ENCODE measurements at places on chromosomes 1 and 21.

GRCh38 chr1:227891223-227891954 is 56.3 kb downstream of the WNT9A start:
- H3K36me3 ChIP-seq: no peaks in the 10 kb centered on the region
- DNase-seq: no peak
- H3K27me3 ChIP-seq: no peaks in the 10 kb centered on the region
- H3K4me3 ChIP-seq: no peak overlapping the region
- H3K27ac ChIP-seq: no peak overlapping the region
- no peaks in the 10 kb centered on the region for H3K4me1 ChIP-seq

DNA sequence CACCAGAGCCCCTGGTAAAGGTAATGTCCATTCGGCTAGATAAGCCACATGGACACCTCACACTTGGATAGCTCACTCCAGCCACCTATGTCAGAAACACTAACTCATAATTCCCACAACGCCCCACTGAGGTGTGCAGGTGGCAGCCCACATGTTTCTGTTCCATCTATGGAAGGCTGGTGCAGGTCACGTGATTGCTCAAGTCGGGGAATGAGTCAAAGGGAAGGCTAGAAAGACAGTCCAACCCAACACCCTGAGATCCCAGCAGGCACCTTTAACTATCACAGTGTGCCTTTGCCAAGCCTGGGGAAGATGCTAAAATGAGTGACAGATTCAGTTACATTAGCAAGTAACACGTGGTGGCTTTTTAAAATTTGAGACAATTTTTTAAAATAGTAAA is 45.3 kb upstream of the KCNE1 start:
- no peak overlapping the region for H3K4me3 ChIP-seq
- no peaks in the 10 kb centered on the region for H3K36me3 ChIP-seq
- no peaks in the 10 kb centered on the region for H3K27me3 ChIP-seq
- H3K27ac ChIP-seq: no peak overlapping the region

GRCh38 chr1:246726881-246727280 is 2.7 kb downstream of the SCCPDH start:
- H3K27ac ChIP-seq: no peak overlapping the region
- H3K4me3 ChIP-seq: no peak overlapping the region
- H3K36me3 ChIP-seq: peaks cover 48% of the 10 kb centered on the region

- no peaks in the 10 kb centered on the region for H3K27me3 ChIP-seq
- peak within 1 kb of the TSS; percentile 97 for H3K27ac ChIP-seq
- peak; percentile 78 for DNase-seq
- H3K36me3 ChIP-seq: peaks cover 2% of the 10 kb centered on the region
- H3K4me3 ChIP-seq: peak within 1 kb of the TSS; percentile 80
- H3K4me1 ChIP-seq: peaks cover 37% of the 10 kb centered on the region
Measured at GRCh38 chr1:84143796-84144565, at the start of gene PRKACB. TSS of gene PRKACB (plus strand) at chr1:84144271. CDS start at chr1:84144362, 91 bp downstream.

DNA sequence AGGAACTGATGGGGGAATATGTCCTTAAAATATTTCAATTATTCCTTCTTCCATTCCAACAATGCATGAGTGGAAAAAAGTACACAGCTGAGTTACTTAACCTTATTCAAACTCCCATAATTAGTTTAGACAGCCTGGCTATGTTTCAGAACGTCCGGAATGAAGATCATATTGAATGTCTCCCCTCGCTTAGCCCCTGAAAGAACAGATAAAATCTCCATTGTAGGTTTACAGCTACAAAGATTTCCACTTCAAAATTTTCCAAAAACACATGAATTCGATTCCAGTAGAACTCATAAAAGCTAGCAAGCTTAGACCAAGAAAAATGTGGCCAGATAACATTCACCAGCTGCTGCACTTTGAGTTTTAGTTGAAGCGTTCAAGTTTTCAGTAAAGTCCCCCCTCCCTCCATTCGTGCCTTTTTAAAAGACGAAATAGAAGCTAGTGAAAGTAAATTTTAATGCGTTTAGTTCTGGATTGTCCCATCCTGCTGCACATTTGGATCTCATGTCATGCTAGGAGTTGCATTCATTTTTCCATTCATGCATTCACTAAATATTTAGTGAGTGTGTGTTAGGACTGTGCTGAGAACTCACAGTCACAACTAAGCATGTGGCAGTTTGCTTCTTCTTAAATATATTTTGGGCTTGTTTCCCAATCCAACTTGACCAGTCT is 29.4 kb upstream of the SSX2IP start:
- no peak for DNase-seq
- H3K27me3 ChIP-seq: no peaks in the 10 kb centered on the region
- H3K4me1 ChIP-seq: no peaks in the 10 kb centered on the region

- peaks cover 2% of the 10 kb centered on the region for H3K4me1 ChIP-seq
- H3K27ac ChIP-seq: no peak overlapping the region
- DNase-seq: peak; percentile 21
- H3K4me3 ChIP-seq: no peak overlapping the region
- H3K36me3 ChIP-seq: peaks cover 24% of the 10 kb centered on the region
Measured at GRCh38 chr1:25501235-25502058, 42.0 kb upstream of the LDLRAP1 start.

DNA sequence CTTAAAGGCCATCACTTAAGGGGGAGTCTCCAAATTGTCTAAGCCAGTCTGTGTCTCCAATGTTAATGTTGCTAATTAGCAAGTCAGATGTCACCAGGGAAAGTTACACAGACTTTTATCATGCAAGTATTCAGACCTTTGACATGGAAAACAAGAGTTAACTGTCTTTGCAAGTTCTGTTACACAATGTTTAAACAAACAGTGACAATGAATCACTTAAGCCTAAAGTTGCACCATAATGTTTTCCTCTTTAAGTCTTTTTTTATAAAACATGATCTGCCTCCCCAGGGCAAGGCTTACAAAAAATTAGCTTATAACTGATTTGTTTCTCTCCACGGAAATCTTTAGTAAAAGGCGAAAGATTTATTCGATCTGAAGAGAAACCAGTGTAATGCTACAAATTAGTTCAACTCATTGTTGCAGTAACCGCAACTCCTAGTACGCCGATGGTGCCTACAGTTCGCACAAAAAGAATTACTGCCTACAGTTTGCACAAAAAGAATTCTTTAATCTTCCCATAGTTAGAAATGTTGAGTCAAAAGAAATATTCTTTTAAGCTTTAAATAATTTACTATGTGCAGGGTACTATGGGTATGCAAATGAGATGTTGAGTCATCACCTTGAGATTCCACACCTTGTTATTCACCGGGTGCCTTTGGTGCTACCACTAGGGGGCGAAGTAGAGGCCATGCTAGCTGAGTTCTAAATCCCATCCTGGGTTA is 45.3 kb downstream of the HHAT start:
- H3K27me3 ChIP-seq: no peaks in the 10 kb centered on the region
- peak; percentile 61 for DNase-seq
- no peak overlapping the region for H3K4me3 ChIP-seq
- no peaks in the 10 kb centered on the region for H3K4me1 ChIP-seq
- H3K36me3 ChIP-seq: no peaks in the 10 kb centered on the region
- no peak overlapping the region for H3K27ac ChIP-seq

GRCh38 chr1:78303620-78304019 is 187.2 kb upstream of the PTGFR start:
- H3K27me3 ChIP-seq: no peaks in the 10 kb centered on the region
- DNase-seq: no peak
- no peak overlapping the region for H3K27ac ChIP-seq
- no peaks in the 10 kb centered on the region for H3K36me3 ChIP-seq
- no peaks in the 10 kb centered on the region for H3K4me1 ChIP-seq
- H3K4me3 ChIP-seq: no peak overlapping the region

DNA sequence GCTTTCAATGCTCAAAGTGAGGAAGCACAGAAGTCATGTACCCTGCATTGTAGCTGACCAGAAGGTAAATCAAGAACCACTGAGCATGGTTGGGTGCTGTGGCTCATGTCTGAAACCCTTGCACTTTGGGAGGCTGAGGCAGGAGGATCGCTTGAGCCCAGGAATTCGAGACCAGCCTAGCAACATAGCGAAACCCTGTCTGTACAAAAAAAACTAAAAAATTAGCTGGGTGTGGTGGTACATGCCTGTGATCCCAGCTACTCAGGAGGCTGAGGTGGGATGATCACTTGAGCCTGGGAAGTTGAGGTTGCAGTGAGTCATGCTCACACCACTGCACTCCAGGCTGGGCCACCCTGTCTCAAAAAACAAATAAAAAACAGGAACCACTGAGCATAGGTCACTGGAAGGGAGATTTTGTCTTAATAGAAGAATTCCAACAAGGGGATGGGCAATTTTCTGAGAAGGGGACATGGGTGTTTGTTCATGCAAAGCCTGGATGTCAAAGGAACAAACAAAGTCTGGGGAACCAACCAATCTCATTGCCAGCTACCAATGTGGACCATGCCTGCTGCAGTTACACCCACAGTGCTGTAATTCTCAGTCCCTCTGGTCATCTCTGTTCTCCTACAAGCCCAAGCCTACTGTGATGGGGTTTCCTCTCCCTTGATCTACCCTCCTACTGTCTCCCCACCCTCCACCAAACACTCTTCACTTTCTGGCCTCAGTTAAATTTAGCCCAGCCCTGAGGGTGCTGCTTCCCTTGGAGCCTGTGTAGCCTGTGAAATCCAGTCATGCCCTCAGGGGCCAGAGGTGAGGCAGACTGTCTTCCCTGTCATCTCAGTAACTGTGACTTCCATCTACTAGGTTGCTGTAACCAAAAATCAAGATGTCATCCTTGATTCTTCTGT is 47.9 kb downstream of the ELF3 start:
- no peaks in the 10 kb centered on the region for H3K4me1 ChIP-seq
- no peak overlapping the region for H3K27ac ChIP-seq
- H3K27me3 ChIP-seq: no peaks in the 10 kb centered on the region

DNA sequence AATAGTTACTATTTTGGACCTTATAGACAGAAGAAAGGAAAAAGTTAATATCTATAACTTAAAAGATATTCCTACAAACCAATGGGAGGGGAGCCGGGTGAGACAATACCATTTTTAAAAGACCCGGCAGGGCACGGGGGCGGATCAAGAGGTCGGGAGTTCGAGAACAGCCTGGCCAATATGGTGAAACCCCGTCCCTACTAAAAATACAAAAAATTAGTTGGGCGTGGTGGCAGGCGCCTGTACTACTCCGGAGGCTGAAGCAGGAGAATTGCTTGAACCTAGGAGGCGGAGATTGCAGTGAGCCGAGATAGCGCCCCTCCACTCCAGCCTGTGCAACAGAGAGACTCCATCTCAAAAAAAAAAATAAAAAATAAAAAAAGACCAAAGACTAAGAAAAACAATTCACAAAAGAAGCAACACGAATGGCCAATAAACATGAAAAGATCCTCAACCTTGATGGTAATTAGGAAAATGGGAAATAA is 1.2 kb upstream of the PSMB2 start:
- DNase-seq: peak; percentile 80
- no peaks in the 10 kb centered on the region for H3K27me3 ChIP-seq
- no peaks in the 10 kb centered on the region for H3K36me3 ChIP-seq
- H3K4me1 ChIP-seq: peaks cover 17% of the 10 kb centered on the region
- H3K4me3 ChIP-seq: peak overlapping the region; percentile 95

DNA sequence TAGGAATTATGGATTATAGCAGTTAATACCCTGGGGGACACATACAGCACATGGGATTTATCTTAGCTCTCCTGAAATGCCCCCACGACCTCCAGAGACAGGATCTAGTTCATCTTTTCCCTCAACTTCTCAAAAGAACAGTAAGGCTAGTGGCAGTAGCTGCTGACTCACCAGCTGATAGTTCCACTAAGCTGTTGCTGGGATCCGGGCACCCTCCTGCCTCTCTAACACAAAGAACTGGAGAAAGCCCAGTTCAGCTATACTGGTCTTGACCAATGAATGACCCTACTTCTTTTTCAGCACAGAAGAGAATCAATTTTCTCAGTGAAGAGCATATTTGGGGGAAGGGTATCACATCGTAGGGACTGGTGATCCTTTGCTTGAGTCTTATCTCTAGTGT is 84.1 kb downstream of the PGBD5 start:
- H3K27ac ChIP-seq: no peak overlapping the region
- DNase-seq: no peak
- H3K27me3 ChIP-seq: peaks cover 3% of the 10 kb centered on the region
- H3K4me3 ChIP-seq: no peak overlapping the region
- no peaks in the 10 kb centered on the region for H3K4me1 ChIP-seq
- no peaks in the 10 kb centered on the region for H3K36me3 ChIP-seq

DNA sequence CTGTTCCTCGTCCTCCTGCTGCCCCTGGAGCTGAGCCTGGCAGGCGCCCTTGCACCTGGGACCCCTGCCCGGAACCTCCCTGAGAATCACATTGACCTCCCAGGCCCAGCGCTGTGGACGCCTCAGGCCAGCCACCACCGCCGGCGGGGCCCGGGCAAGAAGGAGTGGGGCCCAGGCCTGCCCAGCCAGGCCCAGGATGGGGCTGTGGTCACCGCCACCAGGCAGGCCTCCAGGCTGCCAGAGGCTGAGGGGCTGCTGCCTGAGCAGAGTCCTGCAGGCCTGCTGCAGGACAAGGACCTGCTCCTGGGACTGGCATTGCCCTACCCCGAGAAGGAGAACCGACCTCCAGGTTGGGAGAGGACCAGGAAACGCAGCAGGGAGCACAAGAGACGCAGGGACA is 14.8 kb downstream of the DRAXIN start:
- no peaks in the 10 kb centered on the region for H3K4me1 ChIP-seq
- no peak overlapping the region for H3K4me3 ChIP-seq
- no peaks in the 10 kb centered on the region for H3K36me3 ChIP-seq
- no peaks in the 10 kb centered on the region for H3K27me3 ChIP-seq
- DNase-seq: no peak

DNA sequence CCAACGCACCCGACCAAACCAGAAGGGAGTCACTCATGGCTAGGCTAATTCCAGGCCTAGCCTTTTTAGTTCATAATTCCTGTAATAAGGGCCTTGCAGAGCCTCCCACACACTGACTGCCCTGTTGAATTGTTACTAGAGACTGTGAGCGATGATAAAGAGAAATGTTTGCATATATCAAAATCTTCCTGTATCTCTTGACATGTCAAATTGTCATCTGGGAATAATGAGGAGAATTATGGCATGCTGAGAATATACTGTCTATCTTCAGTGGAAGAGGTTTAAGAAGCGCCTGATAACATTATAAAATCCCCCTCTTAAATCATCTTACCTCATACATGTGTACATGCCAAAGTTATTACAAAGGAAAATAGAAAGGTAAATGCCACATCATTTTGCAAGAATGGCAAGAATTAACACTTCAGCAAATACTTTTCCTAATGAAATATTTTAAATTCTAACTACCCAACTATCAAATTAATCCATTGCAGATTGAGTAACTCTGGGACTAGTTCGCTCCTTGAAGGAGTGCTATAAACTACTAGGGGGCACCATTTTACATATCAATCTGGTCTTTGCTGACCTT is 144.1 kb downstream of the CENPF start:
- no peaks in the 10 kb centered on the region for H3K4me1 ChIP-seq
- no peak overlapping the region for H3K4me3 ChIP-seq
- H3K27me3 ChIP-seq: no peaks in the 10 kb centered on the region
- H3K36me3 ChIP-seq: no peaks in the 10 kb centered on the region
- H3K27ac ChIP-seq: no peak overlapping the region

GRCh38 chr1:151945725-151946722 is 36.7 kb upstream of the THEM4 start:
- no peak overlapping the region for H3K4me3 ChIP-seq
- peaks cover 39% of the 10 kb centered on the region for H3K4me1 ChIP-seq
- DNase-seq: peak; percentile 99
- H3K27me3 ChIP-seq: no peaks in the 10 kb centered on the region
- H3K27ac ChIP-seq: peak overlapping the region; percentile 93

- H3K36me3 ChIP-seq: no peaks in the 10 kb centered on the region
- no peak overlapping the region for H3K4me3 ChIP-seq
- H3K27me3 ChIP-seq: no peaks in the 10 kb centered on the region
- DNase-seq: no peak
Measured at GRCh38 chr1:188958461-188959115, 1519.1 kb downstream of the BRINP3 start.

Measured in common myeloid progenitor, CD34-positive (primary cell).